Activated naive CD4-positive, alpha-beta T cell treated with Interleukin-2 at 50 U/mL for 16 hours (primary cell): ENCODE measurements at places on chromosomes 6 and 20.
A peak's percentile ranks its signal among the peaks of the same experiment; 100 is the strongest.

DNA sequence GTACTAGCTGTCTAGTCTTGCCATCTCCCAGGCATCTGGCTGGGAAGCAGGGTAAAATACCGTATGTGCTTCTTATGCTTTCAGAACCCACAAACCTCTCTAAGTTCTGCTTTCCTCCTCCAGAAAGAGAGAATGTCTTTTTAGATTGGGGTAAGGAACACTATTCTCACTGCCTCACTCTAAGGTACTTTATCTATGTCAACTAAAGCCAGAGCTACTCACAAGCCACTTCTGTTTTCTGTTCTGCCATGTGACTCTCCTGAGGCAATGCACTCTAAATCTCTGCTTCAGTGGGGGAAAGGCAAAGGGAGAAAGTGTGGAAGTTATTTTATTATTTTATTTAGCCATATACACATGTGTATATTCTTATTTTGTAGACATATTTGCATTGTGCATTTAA is 15.6 kb downstream of the MEP1A start:
- no peak for DNase-seq

- DNase-seq, result no peak
These were observed 253.0 kb downstream of the RFPL4B start for GRCh38 chr6:112600168-112600567.

GRCh38 chr6:108651340-108652227 is 90.9 kb downstream of the FOXO3 start:
- DNase-seq, result no peak

- no peak for DNase-seq
These were observed 14.2 kb downstream of the GFOD1 start for GRCh38 chr6:13472976-13473767.

DNA sequence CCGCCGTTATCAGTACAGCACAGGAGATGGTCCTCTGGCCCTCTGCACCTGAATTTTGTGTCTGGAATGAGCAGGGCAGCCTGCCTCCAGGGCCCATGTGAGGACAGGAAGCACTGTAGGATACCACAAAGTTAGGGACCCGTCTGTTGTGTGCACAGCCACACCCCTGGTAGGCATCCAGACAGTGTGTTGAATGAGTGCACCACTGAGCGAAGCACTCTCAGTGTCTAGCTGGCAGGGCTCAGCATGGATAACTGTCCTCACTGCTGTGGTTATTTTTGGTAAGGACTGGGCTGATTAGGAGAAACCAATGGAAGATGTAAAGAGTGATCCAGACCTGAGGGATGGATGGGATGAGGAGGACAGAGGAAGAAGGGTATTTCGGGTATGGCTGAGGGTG is 178.7 kb downstream of the CLIC5 start:
- no peak for DNase-seq

- DNase-seq, result peak; percentile 40
These were observed 831 bp downstream of the PMEPA1 start for GRCh38 chr20:57708694-57709673.

DNA sequence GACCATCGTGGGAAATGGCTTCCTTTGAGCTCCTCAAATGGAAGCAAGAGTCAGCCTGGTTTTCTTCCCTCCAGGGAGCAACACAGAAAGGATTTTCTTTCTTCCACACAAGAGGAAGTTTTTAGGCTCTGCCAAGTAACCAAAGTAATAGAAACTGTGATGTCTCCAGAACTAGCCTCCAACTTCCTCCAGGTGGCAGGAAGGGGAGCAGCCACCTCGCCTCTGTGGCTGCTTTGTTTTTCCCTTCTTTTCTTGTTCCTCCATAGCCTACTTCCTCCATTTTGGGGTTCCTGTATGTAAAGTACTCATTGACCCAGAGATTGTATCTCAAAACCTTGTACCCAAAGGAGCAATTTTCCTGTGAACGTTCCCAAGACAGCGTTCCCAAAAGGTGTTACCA is 32.7 kb upstream of the CCR6 start:
- DNase-seq, result no peak

GRCh38 chr20:23159256-23159946 is 73.3 kb upstream of the CD93 start:
- DNase-seq, result no peak

- DNase-seq, result no peak
These were observed 21.1 kb downstream of the HDGFL1 start for GRCh38 chr6:22590423-22590822.

DNA sequence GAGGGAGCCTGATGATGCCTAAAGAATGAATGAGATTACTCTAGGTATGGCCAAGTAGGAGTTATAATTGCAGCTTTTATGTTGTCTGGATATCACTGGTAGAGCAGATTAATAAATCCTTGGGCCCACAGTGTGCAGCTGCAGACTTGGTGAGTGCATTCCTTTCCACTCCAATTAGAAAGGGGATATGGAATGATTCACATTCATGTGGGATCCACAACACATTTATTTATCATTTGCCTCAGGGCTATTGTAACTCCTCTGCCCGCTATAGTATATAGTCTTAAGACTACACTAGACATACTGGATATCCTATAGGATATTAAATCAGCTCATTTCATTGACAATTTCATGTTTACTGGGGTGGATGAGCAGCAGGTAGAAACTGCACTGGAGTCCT is 11.6 kb upstream of the HLA-G start:
- DNase-seq, result no peak

GRCh38 chr20:63969838-63970713 is at the start of gene ZNF512B:
Gene ZNF512B (minus strand): TSS chr20:63969930. CDS start chr20:63967950, 1,980 bp downstream.
- peak; percentile 64 for DNase-seq

- no peak for DNase-seq
These were observed 63.7 kb downstream of the PTPRK start for GRCh38 chr6:128456510-128457230.

GRCh38 chr20:19922716-19923115 is 94.4 kb upstream of the NAA20 start:
- DNase-seq, result no peak

DNA sequence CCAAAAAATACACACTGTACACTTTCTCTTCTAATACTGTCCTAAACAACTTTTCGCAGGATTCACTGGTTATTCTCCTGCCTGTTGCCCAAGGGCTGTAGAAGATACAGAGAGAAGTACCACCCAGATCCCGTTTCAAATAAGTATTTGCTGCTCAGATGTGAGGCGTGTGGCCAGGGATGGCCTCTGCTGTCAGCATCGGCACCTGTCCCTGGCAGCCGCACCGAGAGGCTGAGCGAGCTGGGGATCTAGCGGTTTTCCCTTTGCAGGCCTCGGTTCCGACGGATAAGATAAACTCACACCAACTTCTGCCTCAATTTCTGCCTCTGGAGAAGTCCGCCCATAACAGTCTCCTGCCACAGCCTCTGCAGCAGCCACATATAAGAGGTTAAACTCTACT is 685.2 kb upstream of the AGPAT4 start:
- no peak for DNase-seq

DNA sequence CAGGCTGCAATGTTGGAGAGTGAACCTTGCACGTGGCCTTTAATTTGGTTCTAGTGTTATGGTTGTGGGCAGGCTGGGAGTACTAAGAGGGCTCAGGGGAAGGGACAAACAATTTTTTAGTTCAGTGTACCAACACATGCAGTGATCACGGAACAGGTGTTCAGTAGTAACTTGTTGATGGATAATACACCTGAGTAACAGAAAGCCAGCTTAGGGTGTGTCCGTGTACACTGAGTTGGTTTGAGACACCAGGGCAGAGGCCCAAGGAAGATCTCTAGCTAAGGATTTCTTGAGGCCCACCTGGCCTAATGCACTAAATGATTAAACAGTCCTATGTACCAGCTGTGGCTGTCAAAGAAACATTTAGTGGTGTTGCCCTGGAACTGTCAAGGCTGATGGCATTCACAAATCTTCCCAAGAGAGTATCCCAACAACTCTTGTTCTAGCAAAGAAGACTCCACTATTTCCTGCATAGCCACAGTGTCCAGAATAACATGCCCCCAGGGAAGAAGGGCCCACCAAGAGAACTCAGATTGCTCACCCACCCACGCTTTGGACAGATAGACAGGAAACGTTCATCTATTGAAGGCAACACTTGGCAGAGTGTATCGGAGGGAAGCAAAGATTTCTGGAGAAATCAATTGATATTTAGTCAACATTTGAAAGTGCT is 60.0 kb downstream of the CD83 start:
- DNase-seq, result no peak

DNA sequence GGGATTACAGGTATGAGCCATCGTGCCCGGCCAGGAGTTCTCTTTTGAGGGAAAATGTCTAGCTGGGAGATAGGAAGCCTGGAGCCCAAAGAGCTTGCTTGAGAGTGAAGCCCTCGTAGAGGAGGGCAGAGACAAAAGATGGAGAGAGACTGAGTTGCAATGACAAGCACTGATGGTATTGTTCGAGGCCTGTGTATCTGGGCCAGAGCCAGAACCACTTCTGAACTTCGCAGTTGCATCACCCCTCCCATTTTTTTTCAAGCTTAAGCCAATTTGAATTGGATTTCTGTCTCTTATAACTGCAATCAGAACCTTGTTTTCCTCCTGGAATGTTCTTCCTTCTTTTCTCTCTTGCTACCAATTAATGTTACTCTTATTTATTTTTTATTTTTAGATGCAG is 83.1 kb downstream of the KCNB1 start:
- DNase-seq, result no peak

DNA sequence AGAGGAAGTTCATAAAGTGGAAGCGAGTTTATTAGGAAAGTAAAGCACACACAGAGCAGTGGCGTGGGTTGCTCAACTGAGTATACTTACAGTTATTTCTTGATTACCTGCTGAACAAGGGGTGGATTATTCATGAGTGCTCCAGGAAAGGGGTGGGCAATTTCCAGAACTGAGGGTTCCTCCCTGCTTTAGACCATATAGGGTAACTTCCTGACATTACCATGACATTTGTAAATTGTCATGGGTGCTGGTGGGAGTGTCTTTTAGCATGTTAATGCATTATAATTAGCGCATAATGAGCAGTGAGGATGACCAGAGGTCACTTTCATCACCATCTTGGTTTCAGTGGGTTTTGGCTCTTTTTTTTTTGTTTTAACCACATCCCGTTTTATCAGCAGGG is 29.8 kb downstream of the PDYN start:
- no peak for DNase-seq

GRCh38 chr20:48635791-48636267 is 192.0 kb downstream of the PREX1 start:
- DNase-seq, result peak; percentile 74

DNA sequence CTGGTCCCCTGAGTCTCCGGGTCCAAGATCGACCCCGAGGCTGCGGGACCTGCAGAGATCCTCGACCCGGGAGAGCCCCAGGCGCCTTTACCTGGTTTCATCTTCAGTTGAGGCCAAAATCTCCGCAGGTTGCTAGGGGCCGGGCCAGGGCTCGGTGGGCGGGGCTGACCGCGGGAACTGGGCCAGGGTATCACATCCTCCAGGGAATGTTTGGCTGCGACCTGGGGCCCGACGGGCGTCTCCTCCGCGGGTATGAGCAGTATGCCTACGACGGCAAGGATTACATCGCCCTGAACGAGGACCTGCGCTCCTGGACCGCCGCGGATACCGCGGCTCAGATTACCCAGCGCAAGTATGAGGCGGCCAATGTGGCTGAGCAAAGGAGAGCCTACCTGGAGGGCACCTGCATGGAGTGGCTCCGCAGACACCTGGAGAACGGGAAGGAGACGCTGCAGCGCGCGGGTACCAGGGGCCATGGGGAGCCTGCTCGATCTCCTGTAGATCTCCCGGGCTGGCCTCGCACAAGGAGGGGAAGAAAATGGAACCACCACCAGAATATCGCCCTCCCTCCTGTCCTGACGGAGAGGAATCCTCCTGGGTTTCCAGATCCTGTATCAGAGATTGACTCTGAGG is 53.8 kb upstream of the POLR1H start:
- DNase-seq, result peak; percentile 22

DNA sequence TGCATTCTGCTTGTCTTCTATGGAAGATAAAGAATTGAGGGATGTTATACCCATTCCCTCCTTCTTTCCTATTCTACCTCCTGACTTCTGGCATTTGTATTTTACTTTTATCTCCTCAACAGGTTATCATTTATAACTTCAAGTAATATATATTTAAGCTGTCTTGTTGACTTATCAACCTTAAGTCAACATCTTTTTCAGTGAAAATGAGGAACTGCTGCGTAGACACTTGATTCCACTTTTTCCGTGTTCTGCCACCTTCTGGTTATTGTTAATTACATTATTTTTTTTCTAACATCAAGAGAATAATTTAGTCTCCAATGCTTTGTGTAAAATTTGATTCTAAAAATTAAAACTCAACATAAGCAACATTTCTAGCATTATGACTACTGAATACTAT is 107.5 kb downstream of the PRKN start:
- DNase-seq, result no peak

DNA sequence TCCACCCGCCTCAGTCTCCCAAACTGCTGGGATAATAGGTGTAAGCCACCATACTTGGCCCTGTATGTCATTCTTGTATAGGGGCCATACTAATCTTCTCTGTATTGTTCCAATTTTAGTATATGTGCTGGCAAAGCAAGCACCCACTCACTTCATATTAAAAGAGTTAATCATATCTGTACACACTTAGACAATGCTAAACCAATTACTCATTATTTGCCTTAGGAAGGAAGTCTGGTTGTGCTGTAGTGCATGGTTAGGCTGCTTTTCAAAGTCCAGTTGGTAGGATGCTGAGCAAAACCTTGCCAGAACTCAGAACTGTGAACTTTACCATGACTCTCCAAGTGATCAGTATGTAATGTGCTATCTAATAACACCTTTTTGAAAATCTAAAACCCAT is 88.6 kb downstream of the LIN28B start:
- no peak for DNase-seq

- DNase-seq, result peak; percentile 37
These were observed at the start of gene ZNF831 for GRCh38 chr20:59163631-59164530. Gene ZNF831 (plus strand): TSS chr20:59163821. CDS start chr20:59191020, 27,199 bp downstream.

GRCh38 chr6:22435151-22435550 is 134.2 kb upstream of the HDGFL1 start:
- DNase-seq, result no peak

- no peak for DNase-seq
These were observed 13.1 kb upstream of the PEX7 start for GRCh38 chr6:136809091-136809860.

- DNase-seq, result peak; percentile 23
These were observed 84.7 kb downstream of the MAP3K4 start for GRCh38 chr6:161076181-161076677.

DNA sequence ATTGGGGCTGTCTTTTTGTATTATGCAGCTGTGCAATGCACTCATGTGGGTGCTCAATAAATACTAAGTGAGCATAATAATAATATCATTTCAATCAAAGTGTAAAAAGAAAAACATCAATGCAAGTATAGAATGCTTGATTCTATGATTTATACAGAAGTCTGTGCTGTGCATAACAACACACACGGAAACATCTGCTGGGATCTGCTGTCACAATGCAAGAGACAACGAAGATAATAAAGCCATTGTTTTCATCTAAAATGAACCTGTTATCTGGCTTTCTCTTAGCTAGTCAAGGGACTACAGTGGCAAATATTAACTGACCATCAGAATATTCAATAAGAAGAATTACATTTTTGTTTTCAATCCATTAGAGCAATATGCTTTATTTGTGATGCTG is 1156.9 kb upstream of the MAP3K7 start:
- DNase-seq, result no peak
